ENCODE measurements at places on chromosomes 13 and 19.

GRCh38 chr13:37163641-37164265 is 58.3 kb upstream of the CSNK1A1L start:
- no peak for DNase-seq

GRCh38 chr13:75216038-75216437 is 265.9 kb downstream of the TBC1D4 start:
- DNase-seq: no peak

- DNase-seq: peak; percentile 94
Measured at GRCh38 chr19:15629003-15629880, 11.5 kb upstream of the CYP4F3 start.

DNA sequence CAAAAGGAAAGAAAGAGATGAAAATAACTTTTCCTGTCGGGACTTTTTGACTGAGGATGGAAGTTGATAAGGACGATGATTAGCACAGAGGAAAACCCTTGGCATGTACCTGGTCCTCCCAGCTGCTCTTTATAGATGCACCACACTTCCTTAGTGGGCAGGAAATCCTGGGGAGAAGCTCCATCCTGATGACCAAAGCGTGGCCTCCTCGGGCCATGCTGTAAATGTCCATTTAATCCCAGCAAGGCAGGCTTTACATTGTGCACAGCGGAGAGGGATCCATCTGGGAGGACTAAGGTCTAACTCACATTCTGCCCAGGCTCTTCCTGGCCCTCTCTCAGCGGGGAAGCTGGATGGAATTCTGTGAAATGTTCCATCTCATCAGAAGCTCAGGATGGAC is 113.5 kb downstream of the COL4A2 start:
- no peak for DNase-seq
